Tibial artery (tissue), 4 donors: ENCODE measurements at places on chromosomes 2 and 18.

GRCh38 chr2:190477661-190478454, 56.7 kb downstream of the NEMP2 start:
- no peak for DNase-seq

GRCh38 chr2:176135035-176135440, 5.5 kb downstream of the HOXD8 start:
- DNase-seq, result no peak

DNA sequence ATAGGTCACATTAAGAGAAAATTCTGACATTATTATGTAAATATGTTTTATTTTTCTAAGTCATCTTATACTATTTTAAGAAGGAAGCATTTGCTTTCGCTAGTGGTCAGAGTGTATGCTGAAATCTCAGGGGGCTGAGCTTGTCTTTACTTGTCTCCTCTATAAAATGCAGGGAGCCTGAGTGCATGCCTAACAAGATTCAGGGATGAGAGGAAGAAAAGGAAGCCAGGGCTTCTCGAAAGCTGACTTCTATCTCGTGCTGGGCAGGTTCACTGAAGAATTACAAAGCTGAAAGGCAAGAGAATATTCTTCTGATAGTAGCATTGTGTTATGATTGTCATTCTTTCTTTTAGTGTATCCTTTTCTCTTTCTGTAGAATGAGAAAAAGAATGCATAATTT, 467.4 kb downstream of the SOX11 start:
- DNase-seq, result no peak

DNA sequence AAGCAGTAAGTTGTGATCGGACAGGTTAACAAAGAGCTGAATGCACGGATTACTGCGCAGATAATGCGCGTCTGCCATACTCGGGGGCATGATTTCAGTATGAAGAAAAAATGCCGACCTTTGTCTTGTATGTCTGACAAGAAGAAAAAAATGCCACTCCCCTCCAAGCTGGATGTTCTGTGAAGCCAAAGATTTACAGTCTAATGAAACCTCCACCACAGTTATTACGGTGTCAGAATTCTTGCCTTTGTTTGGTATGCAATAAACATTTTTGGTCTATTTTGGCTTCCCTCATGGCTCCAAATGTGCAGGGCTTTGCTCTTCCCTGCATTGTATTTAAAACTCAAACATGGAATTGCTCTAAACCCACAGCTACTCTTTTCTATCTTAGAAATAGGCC, 72.2 kb upstream of the THUMPD2 start:
- DNase-seq, result no peak

- DNase-seq, result no peak
These were observed 28.0 kb upstream of the KCMF1 start for GRCh38 chr2:84942964-84943421.

DNA sequence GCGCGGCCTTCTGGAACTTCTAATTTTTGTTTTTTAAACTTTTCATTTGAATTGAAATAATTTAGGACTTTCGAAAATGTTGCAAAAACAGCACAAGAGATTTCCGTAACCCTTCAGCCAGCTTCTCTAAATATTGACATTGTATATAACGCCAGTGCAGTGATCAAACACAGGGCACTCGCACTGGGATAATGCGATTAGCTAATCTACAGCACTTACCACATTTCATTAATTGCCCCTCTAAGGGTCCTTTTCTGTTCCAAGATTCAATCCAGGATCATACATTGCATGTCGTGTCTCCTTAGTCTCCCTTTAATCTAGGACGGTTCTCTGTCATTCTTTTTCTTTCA, 343 bp upstream of the CD302 start:
- no peak for DNase-seq

DNA sequence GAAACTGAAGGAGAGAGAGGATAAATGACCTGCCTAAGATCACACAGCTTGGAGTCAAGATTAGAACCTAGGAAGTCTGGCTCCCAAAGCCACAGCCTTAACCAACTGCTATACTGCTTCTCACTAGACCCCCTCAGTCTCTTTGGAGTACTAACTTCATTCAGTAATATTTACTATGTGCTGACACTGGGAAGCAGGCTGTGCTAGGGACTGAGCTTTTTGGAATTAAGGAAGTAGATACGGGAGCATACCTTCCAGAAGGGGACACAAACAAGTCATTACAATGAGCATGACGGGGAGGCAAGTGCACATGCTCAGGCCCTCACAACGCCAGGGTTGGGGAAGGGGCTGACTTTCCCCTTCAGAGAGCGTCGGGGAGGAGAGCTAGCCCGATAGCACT, 97.7 kb downstream of the INO80D start:
- no peak for DNase-seq

DNA sequence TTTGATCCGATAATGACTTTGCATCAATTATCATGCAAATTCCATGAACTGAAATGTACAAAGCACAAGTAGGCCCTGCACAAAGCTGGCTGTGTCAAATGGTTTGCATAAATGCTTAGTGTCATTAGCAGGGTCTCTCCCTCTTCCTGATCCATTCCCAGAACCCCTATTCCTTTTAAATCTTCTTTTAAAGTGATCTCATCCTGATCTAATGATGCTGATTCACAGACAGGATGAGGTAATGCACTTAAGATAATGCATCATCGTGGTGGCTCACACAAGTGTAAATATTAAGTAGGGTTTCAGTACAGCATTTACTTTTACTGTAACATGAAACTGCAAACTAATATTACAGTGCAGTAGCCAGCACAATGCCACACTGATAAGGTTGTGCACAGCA, 304.8 kb upstream of the SOX11 start:
- DNase-seq, result no peak

DNA sequence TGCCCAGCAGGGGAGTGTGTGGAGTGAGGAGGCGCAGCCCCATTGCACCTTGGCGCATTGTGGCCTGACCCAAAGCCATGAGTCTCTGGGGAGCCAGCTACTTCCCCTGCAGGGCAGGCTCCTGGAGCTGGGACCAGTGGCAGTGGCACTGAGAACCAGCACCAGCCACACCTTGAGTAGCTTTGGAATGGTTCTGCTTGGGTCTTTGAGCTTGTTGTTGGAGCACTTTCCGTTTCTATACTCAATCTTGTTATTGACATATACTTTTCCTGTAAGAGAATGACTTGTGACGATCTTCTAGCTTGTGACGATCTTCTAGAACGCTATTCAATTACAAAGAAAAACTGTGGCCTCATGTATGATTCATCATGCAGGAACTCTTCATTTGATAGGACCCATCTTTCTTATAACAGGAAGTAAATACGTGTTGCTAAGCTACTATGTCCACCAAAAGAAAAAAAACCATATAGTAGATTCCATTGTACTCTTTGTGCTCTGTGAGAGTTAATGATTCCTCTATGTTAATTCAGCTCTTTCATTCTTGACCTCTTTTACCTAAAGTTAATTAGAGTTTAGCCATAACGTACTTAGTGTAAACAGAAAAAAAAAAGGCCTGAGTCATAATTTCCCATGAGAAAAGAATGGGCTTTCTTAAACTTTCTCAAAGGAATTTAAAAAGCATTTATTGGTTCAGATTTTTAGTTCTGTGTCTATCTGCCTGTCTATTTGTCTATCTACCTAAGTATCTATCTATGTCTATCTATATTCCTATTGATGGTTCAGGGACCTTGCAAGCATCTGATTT, 113.1 kb downstream of the GATA6 start:
- DNase-seq, result no peak

GRCh38 chr2:168712053-168712452, 90.4 kb upstream of the NOSTRIN start:
- DNase-seq, result no peak

DNA sequence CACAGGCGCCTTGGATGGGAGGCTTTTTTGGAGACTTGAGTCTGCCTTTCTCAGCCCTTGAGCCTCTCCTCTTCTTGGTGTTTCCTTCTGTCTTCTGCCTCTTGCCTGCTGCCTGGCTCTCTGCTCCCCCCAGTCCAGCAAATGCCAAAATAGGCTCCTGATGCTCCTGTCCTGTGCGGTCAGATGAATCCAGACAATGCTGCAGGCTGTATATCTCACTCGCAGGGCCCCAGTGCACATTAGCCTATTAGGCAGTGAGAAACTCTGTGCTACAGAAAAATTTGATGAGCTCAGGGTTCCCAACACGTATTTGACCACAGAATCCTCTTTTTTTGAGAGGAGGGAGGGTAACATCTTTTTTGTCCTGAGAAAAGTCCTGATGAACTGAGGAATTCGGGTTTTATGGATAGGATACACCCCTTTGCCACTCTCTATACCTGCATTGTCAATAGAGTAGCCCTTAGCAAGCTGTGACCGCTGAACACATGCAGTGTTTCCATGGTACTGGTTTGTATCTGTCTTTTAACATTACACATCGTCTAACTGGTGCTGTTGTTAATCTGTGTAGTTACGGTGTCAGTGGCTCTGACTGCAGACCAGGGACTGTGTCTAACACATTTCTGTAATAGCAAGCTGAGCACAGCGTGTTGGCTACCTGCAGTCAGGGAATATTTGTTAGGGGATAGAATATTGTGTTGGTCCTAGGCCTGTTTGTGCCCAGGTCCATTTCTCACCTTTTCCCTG, 50.8 kb downstream of the FAM228A start:
- DNase-seq, result no peak

- no peak for DNase-seq
These were observed 91.6 kb downstream of the BIN1 start for GRCh38 chr2:127015106-127015910.

DNA sequence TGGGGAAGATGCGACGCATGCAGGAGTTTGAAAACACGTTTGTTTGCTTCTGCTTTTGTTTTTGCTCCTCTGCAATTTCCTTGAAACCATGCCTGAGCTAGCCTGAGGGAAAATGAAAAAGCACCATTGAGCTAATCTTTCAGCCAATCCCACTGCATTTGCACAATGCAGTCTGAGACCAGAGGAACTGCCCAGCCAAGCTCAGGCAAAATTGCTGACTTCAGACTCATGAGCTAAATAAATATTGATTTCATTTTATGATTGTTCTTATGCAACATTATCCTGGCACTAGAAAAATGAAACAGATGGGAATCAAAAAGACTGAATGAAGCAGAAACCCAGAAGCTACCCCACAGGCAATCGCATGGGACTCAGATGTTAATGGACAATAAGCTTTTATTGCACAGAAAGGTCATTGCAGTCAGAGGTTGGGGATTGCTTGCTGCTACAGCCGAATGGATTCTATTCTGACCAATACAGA, 37.0 kb downstream of the TPRKB start:
- no peak for DNase-seq

DNA sequence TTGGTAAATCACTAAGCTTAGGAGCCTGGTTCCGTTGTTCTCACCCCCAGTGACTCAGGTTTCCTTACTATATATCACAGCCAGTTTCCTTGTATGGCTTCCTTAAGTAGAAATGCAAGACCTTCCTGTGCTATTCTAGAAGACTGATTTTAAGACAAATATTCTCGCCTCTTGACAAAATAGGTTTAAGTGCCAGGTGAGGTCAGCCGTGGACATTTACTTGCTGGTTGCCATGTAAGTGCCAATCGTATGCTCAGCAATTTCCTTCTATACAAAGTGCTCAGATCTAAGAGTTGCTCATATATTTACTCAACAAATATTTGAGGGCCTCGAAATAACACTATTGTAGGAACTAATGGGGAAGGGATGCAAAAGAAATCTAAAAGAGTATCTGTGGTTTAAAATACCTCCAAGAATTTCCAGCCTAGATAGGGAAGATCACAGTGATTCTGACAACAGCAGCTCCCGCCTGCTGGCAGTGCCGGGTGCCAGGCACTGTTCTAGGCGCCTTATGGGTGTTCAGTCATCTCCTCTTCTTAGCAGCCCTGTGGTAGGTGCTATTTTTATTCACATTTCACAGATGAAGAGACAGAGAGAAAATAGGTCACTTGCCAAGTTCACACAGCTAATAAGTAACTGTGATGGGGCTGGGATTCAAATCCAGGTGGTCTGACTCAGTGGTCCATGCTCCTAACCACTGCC, 95.3 kb upstream of the B3GNT7 start:
- DNase-seq, result no peak

- no peak for DNase-seq
These were observed 5.1 kb upstream of the TWSG1 start for GRCh38 chr18:9329471-9329870.

DNA sequence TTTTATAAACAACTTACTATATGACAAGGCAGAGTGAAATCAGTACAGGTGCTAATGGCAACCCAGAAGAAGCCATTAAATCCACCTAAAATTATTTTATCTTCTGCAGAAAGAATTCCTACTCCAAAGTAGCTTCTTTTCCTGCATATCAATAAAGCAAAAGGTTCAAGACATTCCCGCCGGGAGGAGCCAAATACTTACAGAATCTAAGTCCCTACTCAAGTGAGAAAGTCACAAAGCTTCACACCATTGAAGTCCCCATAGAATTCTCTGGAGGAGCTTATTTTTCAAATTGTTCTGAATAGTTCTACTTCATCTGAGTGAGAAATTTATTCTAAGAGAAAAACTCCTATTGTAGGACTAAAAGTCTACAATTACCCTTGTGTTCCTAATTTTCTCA, 233.7 kb upstream of the HNRNPA3 start:
- DNase-seq, result no peak

DNA sequence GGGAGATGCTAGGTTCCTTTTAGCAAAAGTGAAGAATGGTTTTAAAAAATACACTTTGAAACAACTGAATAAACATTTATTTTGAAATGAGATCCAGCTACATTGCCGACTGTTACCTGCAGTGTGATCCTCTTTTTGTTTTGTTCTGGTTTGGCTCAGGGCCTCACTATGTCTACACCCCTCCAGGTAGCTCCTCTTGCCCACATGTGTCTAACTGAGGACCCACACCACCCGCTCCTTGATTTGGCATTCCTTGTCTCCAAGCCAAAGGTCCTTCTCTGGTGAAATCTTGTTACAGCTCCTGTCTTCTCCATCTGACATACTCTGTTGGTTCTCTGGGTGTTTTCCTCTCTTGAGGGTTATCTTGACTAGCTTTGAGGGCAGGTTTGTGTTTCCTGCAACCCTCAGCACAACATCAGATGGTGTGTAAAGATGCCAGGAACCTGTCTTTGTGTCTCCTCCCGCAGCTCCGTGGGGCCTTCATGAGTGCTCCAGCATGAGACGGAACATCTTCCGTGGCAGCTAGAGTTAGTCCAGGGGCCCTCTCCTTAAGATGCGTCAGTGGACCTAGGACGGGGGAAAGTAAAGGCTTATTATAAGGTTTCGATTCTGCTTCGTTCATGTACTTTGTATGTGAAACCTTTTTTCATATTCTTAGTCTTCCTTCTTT, 32.1 kb downstream of the MAP4K4 start:
- DNase-seq, result no peak
